ENCODE measurements at places on chromosomes 5 and 9. TPM values are rescaled to one million over a fixed set of nuclear protein-coding genes. Genes with fewer than 3 reads are reported as not detected.

The FAM221B gene
- total RNA-seq = not detected

The OSTF1 gene
- total RNA-seq = 140 TPM

The NPR2 gene
- total RNA-seq = 10.4 TPM

The ZNF474 gene
- total RNA-seq = 0.25 TPM

The PCDHA11 gene
- not detected for total RNA-seq

The STKLD1 gene
- total RNA-seq = 1.3 TPM

The ALG2 gene
- total RNA-seq = 42.1 TPM

Measured in T-helper 1 cell treated with Interleukin-12 subunit alpha and Interleukin-12 subunit beta and Interleukin-4 antibody, amounts not matched to agents 30 ng/mL and 1 ng/mL, for 36 hours (primary cell).